ENCODE measurements at places on chromosomes 3 and 15. TPM values are rescaled to one million over a fixed set of nuclear protein-coding genes. Genes with fewer than 3 reads are reported as not detected.

- DNase-seq: no peak
Observed at GRCh38 chr3:62151591-62151990, 221.8 kb downstream of the FEZF2 start.

- DNase-seq: no peak
Observed at GRCh38 chr15:33654860-33655259, 313.4 kb upstream of the CHRM5 start.

DNA sequence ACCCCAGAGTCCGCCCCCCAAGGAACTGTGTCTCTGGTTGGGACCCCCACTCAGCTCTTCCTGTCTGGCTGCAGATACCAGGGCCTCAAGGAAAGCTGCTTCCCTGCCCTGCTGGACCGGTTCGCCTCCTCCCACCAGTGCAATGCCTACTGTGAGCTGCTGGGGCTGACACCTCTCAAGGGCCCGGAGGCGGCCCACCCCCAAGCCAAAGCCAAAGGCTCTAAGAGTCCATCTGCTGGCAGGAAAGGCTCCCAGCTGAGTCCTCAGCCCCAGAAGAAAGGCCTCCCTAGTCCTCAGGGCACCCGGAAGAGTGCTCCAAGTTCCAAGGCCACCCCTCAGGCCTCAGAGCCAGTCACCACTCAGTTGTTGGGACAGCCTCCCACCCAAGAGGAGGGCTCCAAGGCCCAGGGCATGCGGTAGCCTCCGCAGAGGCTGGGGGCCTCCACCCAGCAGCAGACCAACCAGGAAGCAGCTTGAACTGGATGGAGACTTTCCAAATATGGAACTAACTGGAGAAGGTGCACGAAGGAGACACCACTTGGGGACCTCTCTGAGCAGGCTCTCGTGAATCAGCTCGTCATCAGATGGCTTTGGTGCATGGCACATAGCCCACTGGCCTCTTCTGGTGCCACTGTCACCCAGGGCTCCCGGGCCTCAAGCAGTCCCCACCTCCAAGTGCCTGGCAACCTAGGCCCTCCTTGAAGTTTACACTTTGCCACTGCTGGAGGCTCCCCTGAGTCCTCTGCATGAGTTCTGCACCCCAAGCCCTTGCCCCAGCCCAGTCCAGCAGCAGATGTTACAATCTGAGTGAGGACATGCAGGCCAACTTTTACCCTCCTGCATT lies 16.2 kb upstream of the SLC28A1 start:
- no peak for DNase-seq

- DNase-seq: peak; percentile 92
Observed at GRCh38 chr3:172153335-172153861, 114.0 kb downstream of the FNDC3B start.

DNA sequence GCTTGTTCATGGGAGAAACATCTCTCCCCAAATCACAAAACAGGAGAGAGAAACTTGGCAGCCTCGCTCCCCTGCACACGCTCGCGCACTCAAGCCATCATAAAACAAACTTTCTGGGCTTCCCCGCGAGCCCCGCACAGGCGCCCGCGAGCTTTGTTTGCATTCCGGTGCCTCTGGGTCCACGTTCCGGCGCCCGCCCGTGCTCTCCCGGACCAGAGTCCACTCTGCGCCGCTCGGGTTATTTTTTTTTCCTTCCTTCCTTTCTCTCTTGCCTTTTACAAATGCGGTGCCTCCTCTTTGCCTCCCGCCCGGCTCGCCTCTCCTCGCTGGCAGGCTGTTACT lies 363 bp downstream of the MAGI1 start:
- DNase-seq: no peak

- DNase-seq: no peak
Observed at GRCh38 chr3:53841296-53841695, 4.9 kb downstream of the CHDH start.

GRCh38 chr3:114504941-114505628 lies 211.3 kb downstream of the TIGIT start:
- no peak for DNase-seq

- DNase-seq: no peak
Observed at GRCh38 chr3:14761121-14761672, 57.6 kb upstream of the FGD5 start.

GRCh38 chr3:197431346-197431910 lies 124.3 kb downstream of the BDH1 start:
- no peak for DNase-seq

GRCh38 chr3:197151580-197151979 lies 122.0 kb upstream of the MELTF start:
- no peak for DNase-seq

GRCh38 chr3:10817506-10817905 lies 1.5 kb downstream of the SLC6A11 start:
- no peak for DNase-seq

GRCh38 chr15:60935130-60935529 lies 294.0 kb downstream of the RORA start:
- DNase-seq: no peak

- no peak for DNase-seq
Observed at GRCh38 chr3:172270557-172271166, 177.6 kb downstream of the GHSR start.

DNA sequence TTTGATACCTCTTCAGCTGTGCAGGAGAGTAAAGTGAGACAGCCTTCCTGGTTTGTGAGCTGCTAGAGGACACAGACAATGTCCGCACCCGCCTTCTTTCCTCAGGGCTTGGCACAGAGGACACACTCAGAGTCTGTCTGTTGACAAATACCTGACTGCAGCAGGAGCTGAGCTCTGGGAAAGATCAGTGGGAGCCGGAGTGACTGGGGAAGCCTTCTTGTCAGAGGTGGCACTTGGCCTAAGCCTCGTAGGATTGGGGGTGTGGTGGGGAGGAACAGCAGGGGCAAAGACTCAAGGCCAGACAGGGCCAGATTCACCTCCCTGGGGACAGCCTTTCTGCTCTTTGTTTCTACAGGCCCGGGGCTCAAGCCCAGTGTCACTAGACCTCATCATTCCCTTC lies 3.3 kb upstream of the IL17RC start:
- no peak for DNase-seq

DNA sequence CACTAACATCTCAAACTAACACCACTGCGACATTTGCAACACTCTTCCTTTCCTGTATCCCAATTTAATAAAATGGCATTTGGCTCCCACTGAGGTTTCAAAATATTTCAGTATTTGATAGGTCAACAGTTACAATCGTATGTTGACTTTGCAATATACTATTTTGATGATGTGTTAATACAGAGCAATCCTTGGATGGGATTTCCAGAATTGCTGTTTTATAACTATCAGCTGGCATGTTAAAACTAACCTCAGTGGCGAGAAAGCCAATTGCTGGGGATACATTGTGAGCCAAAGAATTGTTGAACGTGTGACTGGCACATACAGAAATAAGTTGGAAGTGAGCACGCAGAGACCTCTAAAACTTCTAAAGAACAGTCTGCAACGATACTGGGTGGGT lies 226.1 kb upstream of the LYSMD4 start:
- DNase-seq: no peak

GRCh38 chr3:28504976-28505375 lies 156.4 kb upstream of the AZI2 start:
- no peak for DNase-seq

- no peak for DNase-seq
Observed at GRCh38 chr3:52313774-52314188, 2.3 kb upstream of the DNAH1 start.

CYP1A2 gene
- total RNA-seq: not detected

THPO gene
- 1.2 TPM for total RNA-seq

KBTBD13 gene
- 0.27 TPM for total RNA-seq

AMIGO3 gene
- not detected for total RNA-seq
